NCI-H446 (cell line): ENCODE measurements at places on chromosomes 4 and X.

DNA sequence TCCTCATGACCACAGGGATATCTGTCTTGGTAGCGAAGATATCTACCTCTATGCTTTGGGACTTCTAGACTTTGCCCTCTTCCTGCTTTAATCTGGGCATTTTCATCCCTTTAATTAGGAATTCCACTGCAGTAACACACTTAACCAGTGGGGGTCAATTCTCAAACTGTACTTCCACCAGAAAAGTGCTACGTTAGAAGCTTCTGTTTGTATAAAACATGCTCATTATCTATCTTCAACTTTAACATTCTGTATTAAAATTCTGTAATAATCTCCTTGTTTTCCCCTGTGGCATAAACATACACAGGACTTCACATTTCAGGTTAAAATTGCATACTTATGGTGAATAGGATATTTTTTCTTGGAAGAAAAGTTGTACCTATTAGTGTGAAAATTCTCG lies 105.6 kb downstream of the AMMECR1 start:
- DNase-seq = no peak

GRCh38 chr4:168514249-168514852 lies 17.5 kb downstream of the PALLD start:
- DNase-seq = peak; percentile 74

DNA sequence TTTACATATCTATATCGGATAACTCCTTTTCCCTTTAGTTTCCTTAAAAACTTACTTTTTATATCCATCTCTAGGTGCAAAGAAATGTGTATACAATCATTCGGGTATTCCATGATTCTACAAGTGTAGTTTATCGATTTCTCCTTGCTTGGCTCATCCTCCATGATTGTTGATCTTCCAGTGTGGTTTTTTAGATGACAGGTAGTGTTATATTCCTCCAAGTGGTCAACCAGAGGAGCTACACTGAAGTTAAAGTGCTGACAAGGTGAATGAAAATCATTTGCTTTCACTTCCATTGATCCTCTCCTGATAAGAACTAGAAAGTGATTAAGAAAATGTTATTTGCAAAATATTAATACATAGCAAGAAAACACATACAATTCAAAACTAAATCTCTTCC lies 38.5 kb downstream of the TMEM156 start:
- DNase-seq = no peak

DNA sequence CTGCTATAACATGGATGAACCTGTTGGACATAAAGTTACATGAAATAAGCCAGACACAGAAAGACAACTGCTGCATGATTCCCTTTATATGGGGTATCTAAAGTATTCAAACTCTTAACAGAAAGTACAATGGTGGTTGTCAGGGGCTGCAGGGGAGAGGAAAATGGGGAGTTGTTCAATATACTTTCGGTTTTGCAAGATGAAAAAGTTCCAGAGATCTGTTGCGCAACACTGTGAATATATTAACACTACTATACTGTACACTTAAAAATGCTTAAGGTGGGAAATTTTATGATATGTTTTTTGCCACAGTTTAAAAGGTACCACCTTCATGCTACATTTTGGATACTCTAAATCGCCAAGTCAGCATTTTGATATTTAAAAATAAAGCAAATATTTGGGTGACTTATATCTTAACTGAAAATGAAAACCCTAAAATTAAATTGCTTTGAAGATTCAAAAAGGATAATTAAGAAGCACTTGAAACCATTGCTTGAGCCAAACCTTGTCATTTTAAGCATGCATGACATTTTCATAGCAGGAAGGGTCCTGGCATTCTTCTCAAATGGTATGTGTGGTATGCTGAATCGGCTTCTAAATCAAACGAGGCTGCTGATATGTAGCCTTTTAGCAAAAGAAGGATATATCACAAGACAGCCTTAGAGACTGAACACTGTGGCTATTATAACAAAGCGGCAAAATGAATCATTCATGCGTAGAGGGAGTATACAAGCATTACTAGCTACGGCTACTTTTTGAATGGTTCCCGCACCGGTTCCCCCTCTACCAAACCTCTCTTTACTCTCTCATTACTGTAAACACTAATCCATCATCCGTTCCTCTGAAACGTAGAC lies 607.1 kb upstream of the DIPK2B start:
- DNase-seq = no peak

GRCh38 chr4:112968451-112969159 lies 80.8 kb upstream of the ANK2 start:
- no peak for DNase-seq

GRCh38 chr4:141645611-141646340 lies 9.4 kb downstream of the IL15 start:
- DNase-seq = no peak

- DNase-seq = no peak
Measured at GRCh38 chrX:114584983-114585842, 1.3 kb downstream of the HTR2C start.
